Pulmonary artery endothelial cell (primary cell): ENCODE measurements at places on chromosomes 1 and 21. TPM values are rescaled to one million over a fixed set of nuclear protein-coding genes. Genes with fewer than 3 reads are reported as not detected.

GRCh38 chr1:210568631-210569030 is 239.9 kb downstream of the HHAT start:
- no peak for DNase-seq

Gene CD1D
- not detected in 2 replicates for total RNA-seq

- DNase-seq = no peak
Observed at GRCh38 chr1:10456661-10457060, 6.8 kb downstream of the CORT start.

Gene PPIAL4G
- not detected in 2 replicates for total RNA-seq

DNA sequence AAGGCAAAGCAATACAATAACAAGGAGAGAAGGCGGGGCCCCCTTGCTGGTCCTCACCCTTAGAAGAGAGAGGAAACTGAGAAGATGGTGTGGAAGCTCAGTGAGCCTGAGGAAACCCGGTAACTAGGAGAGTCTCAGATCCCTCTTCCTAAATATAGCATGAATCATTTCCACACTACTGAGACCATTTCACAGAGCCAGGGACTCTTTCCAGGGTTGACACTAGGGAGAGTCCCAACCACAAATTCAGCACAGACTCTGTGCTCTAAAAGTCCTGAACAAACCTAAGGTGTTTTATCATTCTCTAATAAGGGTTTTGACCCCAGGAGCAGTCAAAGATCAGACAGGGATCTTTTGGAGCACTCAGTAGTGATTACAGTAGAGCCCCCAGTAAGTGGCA is 647.7 kb downstream of the KCNT2 start:
- DNase-seq = no peak

Gene DCST1
- not detected in 2 replicates for total RNA-seq

DNA sequence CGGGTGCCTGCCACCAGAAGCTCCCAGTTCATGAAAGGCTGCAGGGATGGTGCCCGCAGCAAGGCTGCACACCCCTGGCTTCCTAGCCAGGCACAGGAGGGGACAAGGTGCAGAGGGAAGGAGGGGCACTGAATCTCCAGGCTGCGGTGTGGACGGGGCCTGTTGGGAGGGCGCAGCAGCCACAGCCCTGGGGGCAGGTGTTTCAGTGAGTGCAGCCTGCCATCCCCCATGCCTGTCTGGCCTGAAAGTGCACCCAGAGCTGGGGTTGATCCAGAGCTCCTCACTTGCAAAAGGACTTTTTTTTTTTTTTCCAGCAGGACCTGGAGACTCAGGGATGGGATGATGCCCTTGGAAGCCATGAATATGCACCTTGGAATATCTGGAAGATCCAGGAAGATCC is 153.7 kb upstream of the C1orf174 start:
- DNase-seq = no peak

DNA sequence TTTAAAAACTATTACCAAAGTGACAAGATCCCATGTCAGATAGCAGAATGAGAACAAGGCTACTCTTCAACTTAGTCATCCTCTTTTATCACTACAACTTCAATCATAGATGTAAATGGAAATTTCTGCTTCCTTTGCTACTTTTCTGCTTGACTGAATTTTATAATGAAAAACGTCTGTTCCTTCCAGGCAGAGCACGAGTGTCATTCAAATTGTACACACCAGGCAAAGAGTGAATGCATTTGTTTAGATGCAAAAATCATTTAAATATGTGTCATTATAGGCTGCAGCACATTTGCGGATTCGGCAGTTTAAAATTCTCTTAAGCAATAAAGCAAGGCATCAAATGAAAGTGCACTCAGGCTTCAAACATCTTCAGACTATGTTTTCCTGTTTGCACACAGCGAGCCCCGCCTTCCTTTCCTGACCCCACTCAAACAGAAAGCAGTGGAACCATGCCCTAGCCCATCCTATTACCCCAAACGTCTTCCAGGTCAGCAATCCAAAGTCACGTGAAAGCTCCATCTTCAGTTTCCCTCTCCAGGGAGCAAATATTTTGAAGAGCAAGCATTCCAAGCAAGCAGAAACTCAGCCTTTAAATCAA is 99.6 kb downstream of the APP start:
- no peak for DNase-seq

Gene PLPP3
- 18.5 and 28.6 TPM in 2 replicates for total RNA-seq

DNA sequence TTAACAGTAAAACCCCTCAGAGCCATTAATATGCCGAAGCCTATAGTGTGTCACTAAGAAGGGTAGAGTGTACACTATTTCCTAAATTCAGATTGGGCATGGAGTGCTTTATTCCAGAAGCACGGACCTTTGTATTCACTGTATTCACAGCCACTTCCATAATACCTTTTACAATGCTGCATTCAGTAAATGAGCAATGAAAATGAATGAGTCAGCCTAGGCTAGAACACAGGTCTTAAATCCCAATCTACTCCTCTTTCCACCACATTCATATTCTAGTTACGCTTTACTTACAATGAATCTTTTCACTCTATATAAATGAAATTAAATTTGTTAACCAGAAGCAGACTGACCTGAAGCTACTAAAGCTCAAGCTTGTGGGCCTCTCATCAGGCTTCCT is 13.0 kb upstream of the GORAB start:
- no peak for DNase-seq

Gene CDA
- 0.67 and 2.0 TPM in 2 replicates for total RNA-seq

DNA sequence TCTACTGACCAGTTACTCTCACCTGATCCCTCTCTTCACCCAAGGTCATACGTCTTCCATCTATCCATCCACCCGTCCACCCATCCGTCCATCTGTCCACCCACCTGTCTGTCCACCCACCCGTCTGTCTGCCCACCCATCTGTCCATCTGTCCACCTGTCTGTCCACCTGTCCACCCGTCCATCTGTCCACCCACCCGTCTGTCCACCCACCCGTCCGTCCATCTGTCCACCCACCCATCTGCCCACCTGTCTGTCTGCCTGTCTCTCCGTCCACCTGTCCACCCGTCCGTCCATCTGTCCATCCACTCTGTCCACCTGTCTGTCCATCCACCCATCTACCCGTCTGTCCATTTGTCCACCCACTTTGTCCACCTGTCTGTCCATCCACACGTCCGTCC is 11.8 kb upstream of the KIF26B start:
- DNase-seq = no peak

DNA sequence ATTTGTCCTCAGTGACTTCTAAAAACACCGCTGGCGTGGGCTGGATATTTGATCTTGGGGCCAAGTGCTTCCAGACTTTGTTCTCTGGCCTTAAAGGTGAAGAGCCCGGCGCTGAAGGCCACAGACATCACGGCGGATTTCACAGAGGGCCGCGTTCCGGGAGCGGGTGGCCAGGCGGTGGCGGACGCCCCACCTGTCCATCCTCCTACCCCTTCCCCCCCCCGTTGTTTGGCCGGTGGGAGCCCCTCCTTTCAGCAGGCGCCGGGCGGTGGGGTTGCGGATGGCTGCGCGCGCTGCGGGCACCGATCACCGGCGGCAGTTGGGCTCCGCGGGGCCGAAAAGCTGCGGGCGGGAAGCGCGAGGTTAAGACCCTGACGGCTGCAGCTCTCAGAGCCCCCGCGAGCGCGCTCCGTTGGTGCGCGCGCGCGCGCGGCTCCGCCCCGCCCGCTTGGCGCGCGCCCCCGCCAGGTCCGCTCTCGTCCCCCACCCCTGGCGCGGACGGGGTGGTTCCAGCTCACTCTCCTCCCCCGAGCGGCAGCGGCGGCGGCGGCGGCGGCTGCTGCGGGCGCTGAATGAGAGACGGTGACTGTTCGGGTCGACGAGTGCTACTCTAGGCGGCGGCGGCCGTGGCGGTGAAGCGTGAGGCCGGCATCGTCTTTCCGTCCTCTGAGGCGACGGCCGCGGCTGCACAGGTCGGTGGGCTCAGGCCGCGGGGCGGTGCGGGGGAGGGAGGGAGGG is at the start of gene RALGPS2:
Gene RALGPS2 (plus strand): TSS at position 517 of the 738 bp plus-strand sequence. CDS start 51,521 bp downstream, outside the sequence.
- DNase-seq = no peak

Gene LCE3D
- total RNA-seq = not detected in 2 replicates

- DNase-seq = no peak
Observed at GRCh38 chr1:5287178-5288150, 633.1 kb downstream of the AJAP1 start.

GRCh38 chr1:10245674-10246073 is 35.3 kb downstream of the KIF1B start:
- no peak for DNase-seq

DNA sequence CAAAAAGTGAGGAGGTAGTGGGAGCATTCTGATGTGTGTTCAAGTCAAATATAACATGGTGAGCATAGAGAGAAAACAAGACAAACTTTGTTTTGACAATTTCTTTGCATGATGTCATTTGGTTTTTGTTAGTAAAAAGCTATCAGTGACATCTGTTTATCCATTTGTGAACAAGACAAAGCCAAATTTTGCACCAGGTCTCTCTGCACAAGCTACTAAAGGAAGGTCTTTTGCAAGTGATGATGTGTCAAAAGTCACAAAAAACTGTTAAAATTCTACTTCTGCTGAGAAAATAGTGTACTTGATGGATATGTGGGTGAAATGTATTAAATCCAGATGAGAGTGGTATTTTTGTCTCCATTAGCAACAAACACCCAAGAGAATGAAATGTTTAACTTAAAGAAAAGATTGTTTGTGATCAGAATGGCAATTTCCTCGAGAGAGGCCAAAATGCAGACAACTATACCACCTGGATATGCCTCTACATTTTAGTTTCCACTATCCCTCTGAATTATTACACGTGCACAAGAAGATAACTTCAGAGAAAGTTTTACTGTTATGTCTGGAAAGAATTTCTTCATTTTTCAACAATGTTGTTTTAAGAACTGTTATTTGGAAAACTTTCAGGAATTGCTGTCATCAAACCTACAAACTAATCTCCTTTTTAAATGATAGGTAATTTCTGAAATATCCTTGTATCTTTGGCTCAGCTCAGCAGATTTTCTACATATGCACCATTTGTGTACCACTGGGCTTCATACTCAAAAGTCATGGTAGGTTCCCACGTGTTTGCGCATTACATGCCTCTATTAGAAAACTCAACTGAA is 807.4 kb upstream of the ADGRL2 start:
- DNase-seq = no peak

DNA sequence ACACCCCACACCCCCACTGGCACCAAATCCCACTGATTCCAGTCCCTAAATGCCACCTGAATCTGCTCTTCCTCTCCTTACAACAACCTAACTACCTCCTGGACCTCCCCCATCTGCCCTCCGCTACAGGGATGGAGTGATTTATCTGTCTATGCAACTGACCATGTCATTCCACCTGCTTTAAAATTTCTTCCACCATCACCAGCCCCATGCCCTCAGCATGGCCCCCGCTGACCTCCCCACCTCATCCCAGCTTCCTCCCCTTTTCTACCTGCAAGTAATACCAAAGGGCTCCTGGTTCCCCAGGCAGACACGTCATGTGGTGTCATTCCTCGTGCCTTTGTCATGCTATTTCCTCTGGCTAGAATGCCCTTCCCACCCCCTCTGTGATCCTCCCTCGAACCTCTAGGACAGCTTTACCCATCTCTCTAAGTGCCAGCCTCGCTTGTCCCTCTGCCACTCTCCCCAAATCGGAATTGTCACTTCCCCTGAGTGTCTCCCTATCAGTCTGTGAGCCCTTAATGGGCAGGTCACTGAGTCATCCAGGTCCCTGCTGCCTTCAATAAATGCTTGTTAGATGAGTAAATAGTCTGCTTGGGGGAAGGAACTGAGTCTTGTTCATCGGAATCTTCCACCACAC is 3.7 kb downstream of the GJB4 start:
- DNase-seq = no peak

- no peak for DNase-seq
Observed at GRCh38 chr1:147627435-147628110, 42.8 kb downstream of the ACP6 start.

DNA sequence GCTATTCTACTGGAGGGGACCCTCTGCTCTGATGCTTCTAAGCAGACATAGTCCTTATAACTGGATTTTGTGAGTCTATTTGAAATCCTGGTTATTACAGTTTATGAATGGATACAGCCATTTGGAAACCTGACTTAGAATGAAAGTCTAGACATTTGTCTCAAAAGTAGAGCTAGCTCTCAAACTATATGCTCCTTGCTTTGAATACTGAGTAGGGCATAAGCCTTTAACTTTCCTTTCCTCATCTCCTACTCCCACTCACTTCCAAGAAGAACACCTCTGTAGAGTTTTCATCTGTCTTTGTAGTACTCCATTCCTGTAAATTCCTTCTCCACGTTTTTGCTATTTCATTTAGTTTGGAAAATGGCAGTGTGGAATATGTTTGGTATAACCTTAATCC is 9.0 kb upstream of the ARID1A start:
- no peak for DNase-seq

Gene IFI44
- 18.1 and 35.6 TPM in 2 replicates for total RNA-seq

Gene ADORA3
- total RNA-seq = not detected in 2 replicates

DNA sequence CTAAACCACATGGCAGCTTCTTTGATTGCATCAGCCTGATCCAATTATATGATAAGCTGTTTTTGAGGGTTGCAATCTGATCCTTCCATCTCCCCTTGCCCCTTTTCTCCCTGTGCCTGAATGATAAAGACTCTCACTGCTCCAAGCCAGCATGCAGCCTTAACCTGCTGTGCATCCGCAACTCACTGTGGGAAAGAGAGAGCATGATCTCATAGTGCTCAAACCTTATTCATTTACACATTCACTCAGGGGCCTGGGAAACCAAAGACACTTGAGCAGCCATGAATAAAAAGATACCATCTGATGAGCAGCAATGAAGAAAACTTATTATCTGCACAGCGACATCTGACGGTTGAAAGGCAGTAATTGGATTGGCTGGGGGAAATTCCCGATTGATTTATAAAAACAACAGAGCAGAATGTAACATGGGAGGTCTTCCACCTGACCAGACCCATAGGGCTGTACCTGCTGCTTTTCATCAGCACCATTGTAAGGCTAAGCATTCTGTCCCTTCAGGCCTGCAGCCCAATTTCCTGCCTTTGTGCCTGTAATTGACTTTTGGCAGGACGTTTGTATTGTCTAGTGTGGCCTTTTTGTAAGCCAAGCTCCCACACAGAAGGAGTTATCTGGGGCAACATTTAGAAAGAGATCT is 62.5 kb downstream of the KIAA0040 start:
- no peak for DNase-seq

Gene FCAMR
- total RNA-seq = not detected in 2 replicates

DNA sequence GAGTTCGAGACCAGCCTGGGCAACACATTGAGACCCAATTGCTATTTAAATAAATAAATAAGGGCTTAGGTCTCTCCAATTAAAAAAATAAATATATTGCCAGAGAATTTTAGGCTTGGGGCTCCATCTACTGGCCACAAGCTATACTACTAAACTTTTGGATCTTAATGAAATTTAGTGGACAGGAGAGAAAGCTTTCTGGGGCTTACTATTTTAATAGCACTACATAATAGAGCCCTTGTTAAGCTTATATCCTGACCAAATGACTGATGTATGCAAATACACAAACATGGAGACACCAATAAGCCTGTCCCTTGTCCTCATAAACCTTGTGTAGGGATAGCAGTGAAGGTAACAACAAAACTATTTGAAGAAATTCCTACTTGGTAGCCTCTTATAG is 18.4 kb downstream of the CCT3 start:
- no peak for DNase-seq

Gene LCE3A
- not detected in 2 replicates for total RNA-seq

- DNase-seq = no peak
Observed at GRCh38 chr1:23902321-23903278, 10.6 kb downstream of the CNR2 start.
